HT1080 (cell line): ENCODE measurements at places on chromosomes 6 and 20. TPM values are rescaled to one million over a fixed set of nuclear protein-coding genes. Genes with fewer than 3 reads are reported as not detected.
A peak's percentile ranks its signal among the peaks of the same experiment; 100 is the strongest.

GRCh38 chr6:93735099-93735498 lies 315.7 kb upstream of the EPHA7 start:
- no peak for DNase-seq

Gene ZNF334
- total RNA-seq: not detected in 2 replicates

DNA sequence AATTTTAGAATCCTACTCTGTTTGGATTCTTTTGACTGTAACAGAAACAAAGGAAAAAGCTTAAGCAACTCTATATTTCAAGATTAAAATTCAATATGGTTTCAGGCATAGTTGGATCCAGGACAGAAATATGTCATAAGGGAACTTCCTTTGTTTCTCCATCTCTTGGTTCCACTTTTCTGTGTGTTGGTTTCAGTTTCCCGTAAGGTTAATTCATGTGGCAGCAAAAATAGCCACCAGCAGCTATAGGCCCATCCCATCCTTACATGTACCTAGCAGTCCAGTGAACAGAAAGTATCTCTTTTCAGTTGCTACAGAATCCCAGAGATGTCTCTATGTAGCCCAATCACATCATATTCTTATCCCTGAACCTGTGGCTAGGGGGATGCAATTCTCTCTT lies 8.8 kb upstream of the FAM8A1 start:
- no peak for DNase-seq

- DNase-seq: peak; percentile 56
Measured at GRCh38 chr20:10113746-10114145, 79.0 kb downstream of the ANKEF1 start.

Gene C6orf15
- not detected in 2 replicates for total RNA-seq

Gene MKKS
- 8.6 and 14.8 TPM in 2 replicates for total RNA-seq

DNA sequence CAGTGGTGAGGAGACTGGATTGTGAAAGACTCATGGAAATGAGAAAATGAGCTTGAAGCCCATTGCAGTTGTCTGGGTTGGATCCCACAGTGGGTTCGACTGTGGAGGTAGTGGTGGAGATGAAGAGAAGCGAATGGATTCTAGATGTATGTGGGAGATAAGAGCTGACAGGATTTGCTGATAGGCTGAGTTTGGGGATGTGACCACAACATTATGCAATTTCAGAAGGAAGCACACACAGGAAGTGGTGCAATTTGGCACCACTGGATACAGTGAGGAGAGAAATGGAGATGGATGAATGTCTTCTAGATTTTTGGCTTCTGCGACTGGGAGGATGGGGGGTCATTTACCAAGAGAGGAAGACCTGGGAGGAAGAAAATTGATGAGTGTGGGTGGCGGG lies 64.4 kb upstream of the MAFB start:
- DNase-seq: no peak

Gene CRISP2
- total RNA-seq: not detected in 2 replicates

Gene RSPH9
- not detected in 2 replicates for total RNA-seq

GRCh38 chr20:21048841-21049273 lies 57.3 kb downstream of the LINC00237 start:
- DNase-seq: peak; percentile 20

Gene RIPOR3
- not detected in 2 replicates for total RNA-seq

Gene MYT1
- total RNA-seq: not detected in 2 replicates

DNA sequence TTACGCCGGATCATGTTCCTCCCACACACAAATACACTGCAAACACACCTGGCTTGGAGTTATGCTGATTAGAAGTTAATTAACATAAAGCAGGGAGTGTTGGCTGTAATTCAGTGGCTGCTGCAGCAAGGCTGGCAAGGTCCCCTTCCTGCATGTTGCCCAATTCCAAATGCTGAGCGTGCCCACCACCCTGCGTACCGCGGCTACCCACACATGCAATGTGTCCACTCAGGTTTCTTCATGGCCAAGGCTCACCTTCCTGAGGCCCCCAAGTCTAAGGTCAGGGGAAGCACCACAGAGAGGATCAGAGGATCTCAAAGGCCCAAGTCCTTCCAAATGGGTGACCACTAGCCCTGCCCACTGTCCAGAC lies 11.6 kb upstream of the PRND start:
- DNase-seq: no peak

Gene CLDN20
- total RNA-seq: not detected in 2 replicates

- no peak for DNase-seq
Measured at GRCh38 chr6:167650730-167651317, 175.9 kb upstream of the AFDN start.

DNA sequence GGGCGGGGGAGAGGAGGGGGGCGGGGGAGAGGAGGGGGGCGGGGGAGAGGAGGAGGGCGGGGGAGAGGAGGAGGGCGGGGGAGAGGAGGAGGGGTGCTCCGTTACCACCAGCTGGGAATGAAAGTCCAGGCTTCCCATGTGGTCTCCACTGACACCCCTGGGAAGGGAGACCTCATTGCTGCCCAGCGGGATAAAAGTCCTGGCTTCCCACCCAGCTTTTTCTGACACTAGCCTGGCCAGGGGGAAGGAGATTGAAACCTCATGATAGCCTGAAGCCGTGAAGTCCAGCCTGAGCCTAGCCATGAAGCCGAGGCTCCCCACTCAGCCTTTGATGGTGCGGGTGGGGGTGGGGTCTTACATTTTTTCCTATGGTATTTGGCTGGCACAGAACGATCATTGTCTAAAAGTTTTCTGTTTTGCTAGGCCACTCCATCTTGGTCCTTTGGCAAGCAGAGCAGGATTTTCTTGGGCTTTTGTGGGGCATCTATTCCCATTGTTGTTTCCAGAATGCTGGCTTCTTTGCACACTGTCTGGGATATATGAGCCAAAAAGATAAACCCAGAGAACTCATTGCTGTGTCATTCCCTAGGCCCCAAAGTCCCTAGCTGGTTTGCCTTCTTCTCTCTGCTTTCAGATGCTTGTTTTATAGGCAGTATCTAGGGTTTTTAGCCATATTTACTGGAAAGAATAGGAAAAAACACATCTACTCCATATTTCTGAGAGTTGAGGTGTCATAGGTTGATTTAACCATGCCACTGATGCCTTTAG lies 67.9 kb upstream of the RNF24 start:
- no peak for DNase-seq

DNA sequence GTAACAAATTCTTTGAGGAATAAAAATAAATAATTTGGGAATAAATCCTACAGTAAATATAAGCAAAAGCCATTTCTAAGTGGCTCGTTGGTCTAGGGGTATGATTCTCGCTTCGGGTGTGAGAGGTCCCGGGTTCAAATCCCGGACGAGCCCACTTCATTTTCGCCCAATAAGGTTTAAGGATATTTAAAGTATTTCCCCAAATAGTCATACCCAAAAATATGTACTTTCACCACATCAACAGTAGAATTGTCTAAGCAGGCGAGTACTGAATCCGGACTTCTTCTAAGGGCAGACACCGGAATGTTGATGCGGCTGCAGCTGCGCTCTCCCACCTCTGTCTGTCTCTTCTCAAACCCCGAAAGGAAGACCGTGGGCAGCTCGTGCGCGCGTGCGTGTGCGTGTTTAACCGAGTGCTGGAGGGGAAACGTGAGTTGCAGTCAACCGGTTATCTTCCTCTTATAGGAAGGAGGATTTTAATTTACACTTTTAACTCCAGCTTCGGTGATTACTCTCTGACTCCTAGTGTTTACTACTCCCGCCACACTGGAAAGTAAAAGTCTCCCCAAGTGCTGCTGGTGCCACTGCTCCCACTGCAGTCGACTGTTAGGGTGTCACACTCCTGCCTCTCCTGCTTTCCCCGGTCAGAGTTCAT lies 155.7 kb upstream of the PRSS16 start:
- peak; percentile 96 for DNase-seq

GRCh38 chr20:20267685-20268370 lies 100.1 kb upstream of the INSM1 start:
- DNase-seq: peak; percentile 12

GRCh38 chr20:46994341-46994740 lies 99.7 kb downstream of the EYA2 start:
- DNase-seq: no peak
